Lung (tissue), 17 donors: ENCODE measurements at places on chromosomes 6 and 20.

DNA sequence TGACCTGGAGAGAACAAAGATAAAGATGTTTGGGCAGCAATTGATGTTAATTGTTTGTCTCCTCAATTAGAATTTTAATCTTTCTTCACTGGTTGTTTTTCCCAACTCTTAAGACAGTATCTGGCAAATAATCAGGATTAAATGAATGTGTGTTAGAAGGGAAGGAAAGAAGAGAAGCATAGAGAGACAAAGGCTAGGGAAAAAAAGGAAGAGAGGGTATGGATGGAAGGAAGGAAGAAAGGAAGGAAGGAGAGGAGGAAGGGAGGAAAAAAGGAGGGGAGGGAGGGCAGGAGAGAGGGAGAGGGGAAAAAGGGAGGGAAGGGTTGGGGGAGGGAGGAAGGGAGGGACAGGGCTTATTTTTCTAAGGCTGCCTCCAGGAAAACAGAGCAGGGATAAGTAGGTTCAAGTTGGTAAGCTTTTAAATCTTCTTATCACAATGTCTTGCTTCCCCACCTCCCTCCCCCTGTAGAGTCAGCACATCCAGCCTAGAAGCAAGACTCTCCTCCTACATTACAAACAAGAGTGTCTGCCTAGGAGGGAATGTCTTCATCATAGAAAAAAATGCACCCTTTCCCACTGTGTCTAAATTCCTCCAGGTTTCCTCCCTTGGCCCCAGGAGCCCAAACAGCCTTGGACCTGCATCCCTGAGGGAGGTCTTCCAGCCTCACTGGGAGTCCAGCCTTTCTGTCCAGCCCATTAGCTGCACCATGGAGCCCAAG, 447.8 kb upstream of the JARID2 start:
- H3K27me3 ChIP-seq: no peaks in the 10 kb centered on the region
- H3K27ac ChIP-seq: no peak overlapping the region
- H3K4me1 ChIP-seq: no peaks in the 10 kb centered on the region

DNA sequence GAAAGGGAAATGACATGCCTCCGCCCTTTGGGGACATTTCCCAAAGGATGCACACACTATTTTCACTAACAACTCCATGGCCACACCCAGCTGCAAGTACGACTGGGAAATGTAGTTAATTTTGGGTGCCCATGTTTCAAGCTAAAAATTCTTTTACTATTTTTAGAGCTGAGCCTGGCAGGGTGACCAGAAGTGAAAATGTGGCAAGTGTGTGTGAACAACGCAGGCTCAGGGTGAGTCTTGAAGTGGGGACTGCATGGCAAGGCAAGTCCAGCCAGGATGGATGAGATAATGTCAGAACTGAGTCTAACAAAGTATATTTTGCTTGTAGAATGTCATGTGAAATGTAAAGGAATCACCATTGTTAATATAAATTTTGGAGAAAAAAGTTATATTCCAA, 17.0 kb upstream of the CD109 start:
- no peaks in the 10 kb centered on the region for H3K4me1 ChIP-seq
- no peaks in the 10 kb centered on the region for H3K27me3 ChIP-seq
- no peak overlapping the region for H3K4me3 ChIP-seq

GRCh38 chr6:113057567-113058053, 710.5 kb downstream of the RFPL4B start:
- H3K27me3 ChIP-seq: no peaks in the 10 kb centered on the region
- no peak overlapping the region for H3K4me3 ChIP-seq
- no peaks in the 10 kb centered on the region for H3K36me3 ChIP-seq
- H3K27ac ChIP-seq: no peak overlapping the region
- no peak for DNase-seq
- H3K4me1 ChIP-seq: no peaks in the 10 kb centered on the region

GRCh38 chr6:24205020-24205492, 79.0 kb downstream of the NRSN1 start:
- H3K27ac ChIP-seq: no peak overlapping the region
- no peaks in the 10 kb centered on the region for H3K27me3 ChIP-seq
- DNase-seq: peak; percentile 70
- no peaks in the 10 kb centered on the region for H3K4me1 ChIP-seq
- no peaks in the 10 kb centered on the region for H3K36me3 ChIP-seq

DNA sequence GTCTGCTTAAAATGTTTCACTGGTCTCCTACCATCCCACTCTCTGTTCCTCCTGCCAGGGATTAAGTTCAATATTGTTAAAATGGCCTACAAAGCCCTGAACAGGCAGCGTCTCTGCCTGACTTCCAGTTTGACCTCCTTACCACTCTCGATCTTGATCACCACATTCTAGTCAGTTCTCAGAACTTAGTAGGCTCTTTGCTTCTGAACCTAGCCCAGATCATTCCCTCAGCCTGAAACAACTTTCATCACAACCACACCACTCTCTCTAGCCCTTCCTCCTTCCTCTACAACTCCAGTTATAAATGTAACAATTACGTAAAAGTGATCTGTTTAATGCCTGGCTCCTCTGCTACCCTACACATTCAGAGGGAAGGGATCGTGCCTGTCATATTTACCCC, 53.3 kb downstream of the ATG5 start:
- DNase-seq: no peak
- no peaks in the 10 kb centered on the region for H3K36me3 ChIP-seq
- H3K27ac ChIP-seq: no peak overlapping the region
- no peak overlapping the region for H3K4me3 ChIP-seq

GRCh38 chr6:133918208-133918930, 29.5 kb downstream of the TCF21 start:
- H3K4me1 ChIP-seq: no peaks in the 10 kb centered on the region
- H3K36me3 ChIP-seq: no peaks in the 10 kb centered on the region
- no peaks in the 10 kb centered on the region for H3K27me3 ChIP-seq

GRCh38 chr6:14951704-14952103, 294.2 kb upstream of the JARID2 start:
- no peaks in the 10 kb centered on the region for H3K36me3 ChIP-seq
- no peaks in the 10 kb centered on the region for H3K27me3 ChIP-seq
- no peaks in the 10 kb centered on the region for H3K4me1 ChIP-seq
- no peak for DNase-seq
- H3K4me3 ChIP-seq: no peak overlapping the region
- no peak overlapping the region for H3K27ac ChIP-seq

GRCh38 chr6:161318456-161318855, 44.6 kb upstream of the AGPAT4 start:
- no peak for DNase-seq
- H3K27me3 ChIP-seq: no peaks in the 10 kb centered on the region
- no peaks in the 10 kb centered on the region for H3K4me1 ChIP-seq
